ENCODE measurements at places on chromosomes 1 and 21. TPM values are rescaled to one million over a fixed set of nuclear protein-coding genes. Genes with fewer than 3 reads are reported as not detected.
A peak's percentile ranks its signal among the peaks of the same experiment; 100 is the strongest.

SFN gene
- 7.6 TPM for total RNA-seq

SDF4 gene
- total RNA-seq, result 140 TPM

KCNC4 gene
- 18.2 TPM for total RNA-seq

GRCh38 chr1:66258404-66259105 is 275.4 kb upstream of the SGIP1 start:
- no peak overlapping the region for H3K27ac ChIP-seq
- no peak for DNase-seq
- no peaks in the 10 kb centered on the region for H3K36me3 ChIP-seq

GRCh38 chr1:22386774-22387173 is 64.9 kb upstream of the ZBTB40 start:
- H3K4me3 ChIP-seq, result no peak overlapping the region
- no peaks in the 10 kb centered on the region for H3K27me3 ChIP-seq
- no peak overlapping the region for H3K27ac ChIP-seq
- H3K36me3 ChIP-seq, result no peaks in the 10 kb centered on the region
- DNase-seq, result peak; percentile 11

Measured in aorta (tissue), 5 donors.